ENCODE measurements at places on chromosomes 16 and 17.
A peak's percentile ranks its signal among the peaks of the same experiment; 100 is the strongest.

GRCh38 chr17:52027620-52028295 lies 130.8 kb downstream of the CA10 start:
- no peak for DNase-seq

- no peak for DNase-seq
These were observed 8.4 kb upstream of the GHDC start for GRCh38 chr17:42202696-42203095.

DNA sequence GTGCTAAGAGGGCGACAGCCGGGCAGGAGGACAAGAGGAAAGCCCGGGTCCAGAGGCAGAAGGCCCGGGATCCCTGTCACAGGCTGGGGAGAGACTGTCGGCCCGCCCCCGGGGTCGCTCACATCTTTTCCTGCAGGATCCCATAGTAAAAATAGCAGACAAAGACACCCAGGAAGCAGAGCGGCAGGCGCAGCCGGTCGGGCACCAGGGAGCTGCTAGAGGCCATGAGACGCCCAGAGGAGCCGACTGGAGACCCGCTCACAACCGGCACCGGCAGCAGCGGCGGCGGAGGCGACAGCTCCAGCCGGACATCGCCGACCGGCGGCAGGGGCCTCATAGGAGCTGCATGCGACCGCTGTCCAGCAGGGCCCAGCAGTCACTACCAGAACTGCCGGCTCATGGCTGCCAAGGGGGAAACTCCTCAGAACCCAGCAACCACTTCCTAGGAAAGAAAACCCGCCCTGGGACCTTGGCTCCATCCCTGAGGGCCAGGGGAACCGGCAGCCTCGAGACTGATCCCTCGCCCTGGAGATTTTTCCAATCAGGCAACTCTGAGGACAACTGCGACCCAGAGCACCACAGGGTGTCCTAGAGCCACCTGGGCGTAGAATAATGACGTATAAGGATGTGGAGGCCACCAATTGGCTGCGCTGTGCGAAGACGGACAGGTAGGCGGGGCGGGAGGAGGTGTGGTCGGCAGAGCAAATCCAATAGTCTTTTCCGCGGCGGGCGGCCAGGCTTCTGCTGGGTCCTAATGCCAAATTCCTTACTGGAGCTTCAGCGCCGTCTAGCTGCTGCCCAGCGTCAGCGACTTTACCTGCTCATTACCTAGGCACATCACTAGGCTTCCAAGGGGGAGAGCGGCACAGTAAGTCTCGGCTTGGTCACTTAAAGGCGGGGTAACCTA lies at the start of gene SLC35B1:
SLC35B1 (minus strand) TSS at position 357 of the 907 bp plus-strand sequence; CDS start at position 226, 131 bp downstream.
- peak; percentile 99 for DNase-seq

DNA sequence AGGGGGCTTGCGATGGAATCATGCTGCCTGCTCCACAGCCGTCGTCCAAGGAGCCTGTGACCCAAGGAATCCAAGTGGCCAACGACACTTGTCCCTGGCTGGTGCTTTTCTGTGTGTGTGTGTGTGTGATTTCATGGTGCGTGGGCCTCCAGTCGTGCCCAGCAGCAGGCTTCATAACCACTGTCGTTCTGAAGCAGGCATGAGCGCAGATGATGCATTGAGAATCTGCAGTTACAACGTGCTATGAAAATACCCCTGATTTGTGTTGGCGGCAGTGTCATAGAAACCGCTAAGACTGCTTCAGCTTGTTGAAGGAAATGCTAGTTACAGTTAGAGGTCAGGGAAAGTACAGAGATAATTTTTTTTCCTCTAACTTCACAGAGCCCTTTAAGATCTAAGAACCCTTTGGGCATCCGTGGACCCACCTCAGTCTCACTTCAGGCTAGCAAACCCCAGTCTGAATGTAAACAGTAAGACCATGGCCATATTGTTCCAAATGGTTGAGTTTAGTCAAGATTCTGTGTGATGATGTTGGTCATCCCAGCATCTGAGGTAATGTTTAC lies 15.6 kb downstream of the C16orf90 start:
- DNase-seq, result no peak

- DNase-seq, result no peak
These were observed 1308.0 kb downstream of the CDH11 start for GRCh38 chr16:63813862-63814261.

DNA sequence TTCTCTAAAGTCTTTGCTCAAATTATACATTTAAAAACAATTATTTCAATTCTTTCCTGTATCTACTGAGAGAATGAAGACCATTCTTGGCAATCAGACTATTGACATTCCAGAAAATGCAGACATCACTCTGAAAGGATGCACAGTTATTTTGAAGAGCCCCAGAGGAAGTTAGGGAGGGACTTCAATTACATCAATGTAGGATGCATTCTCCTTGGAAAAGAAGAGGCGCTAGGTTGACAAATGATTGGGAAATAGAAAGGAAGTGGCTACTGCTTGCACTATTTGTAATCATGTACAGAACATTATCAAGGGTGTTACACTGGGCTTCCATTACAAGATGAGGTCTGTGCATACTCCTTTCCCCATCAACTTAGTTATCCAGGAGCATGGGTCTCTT lies 74.3 kb downstream of the SSH2 start:
- DNase-seq, result no peak

DNA sequence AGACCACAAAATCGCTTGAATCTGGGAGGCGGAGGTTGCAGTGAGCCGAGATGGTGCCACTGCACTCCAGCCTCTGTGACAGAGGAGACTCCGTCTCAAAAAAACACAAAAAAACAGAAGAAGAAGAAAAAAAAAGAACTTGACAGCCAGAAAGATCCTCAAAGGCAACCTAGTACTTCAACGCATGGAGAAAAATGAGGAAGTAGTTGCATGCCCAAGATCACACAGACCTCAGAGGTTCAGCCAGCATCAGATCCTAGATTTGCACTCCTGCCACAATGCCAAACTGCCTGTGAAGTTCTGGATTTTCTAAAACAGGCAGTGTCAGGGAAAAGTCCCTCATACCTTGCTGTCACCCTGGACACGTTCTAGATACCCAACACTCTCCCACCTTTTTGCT lies 1.5 kb downstream of the ATPAF2 start:
- peak; percentile 31 for DNase-seq

DNA sequence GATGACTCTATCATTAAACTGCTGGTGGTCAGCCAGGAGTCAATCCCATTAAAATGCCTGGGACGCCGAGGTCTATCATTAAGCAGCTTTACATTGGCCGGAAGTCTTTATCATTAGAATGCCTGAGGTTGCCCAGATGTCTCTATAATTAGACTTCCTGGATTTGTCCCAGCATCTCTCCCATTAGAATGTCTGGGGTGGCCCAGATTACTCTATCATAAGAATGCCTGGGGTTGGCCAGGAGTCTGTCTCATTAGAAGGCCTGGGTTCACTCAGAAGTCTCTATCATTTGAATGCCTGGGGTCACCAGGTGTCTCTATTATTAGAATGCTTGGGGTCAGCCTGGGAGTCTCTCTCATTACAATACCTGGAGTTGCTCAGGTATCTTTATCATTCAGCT lies 2227.2 kb downstream of the TP53TG3F start:
- DNase-seq, result no peak

- no peak for DNase-seq
These were observed 576.7 kb downstream of the WWOX start for GRCh38 chr16:78675951-78676792.

DNA sequence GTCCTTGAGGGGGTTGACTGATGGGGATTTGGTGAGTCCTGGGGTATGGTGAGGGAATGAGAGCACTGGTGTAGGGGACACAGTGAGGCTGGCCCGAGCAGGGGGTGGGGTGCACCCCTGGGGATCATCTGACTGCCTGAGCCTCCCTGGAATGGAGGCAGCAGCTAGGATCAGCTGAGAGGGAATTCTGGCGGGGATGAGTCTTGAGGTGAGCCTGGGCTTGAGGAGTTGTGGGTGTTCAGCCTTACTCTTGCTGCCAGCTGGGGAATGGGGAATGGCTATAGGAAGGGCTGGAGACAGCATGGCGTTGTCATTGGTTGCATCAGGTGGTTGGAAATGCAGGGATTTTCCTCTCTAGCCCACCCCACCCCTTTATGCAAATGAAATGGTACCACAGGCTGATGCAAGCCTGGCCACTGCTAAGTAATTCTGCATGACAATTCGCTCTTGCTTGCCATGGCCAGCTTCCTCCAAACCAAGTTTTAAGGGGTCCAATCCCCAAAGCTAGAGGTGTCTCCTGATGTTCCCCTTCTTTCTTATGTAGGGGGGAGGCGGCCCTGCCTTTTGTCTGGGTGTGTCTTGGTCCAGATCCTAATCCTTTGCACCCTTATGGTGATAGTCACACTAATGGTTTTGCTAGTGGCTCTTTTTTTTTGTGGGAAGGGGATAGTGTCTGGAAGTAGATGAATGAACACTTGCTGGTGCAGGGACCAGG lies 7.5 kb downstream of the NFE2L1 start:
- DNase-seq, result peak; percentile 22

DNA sequence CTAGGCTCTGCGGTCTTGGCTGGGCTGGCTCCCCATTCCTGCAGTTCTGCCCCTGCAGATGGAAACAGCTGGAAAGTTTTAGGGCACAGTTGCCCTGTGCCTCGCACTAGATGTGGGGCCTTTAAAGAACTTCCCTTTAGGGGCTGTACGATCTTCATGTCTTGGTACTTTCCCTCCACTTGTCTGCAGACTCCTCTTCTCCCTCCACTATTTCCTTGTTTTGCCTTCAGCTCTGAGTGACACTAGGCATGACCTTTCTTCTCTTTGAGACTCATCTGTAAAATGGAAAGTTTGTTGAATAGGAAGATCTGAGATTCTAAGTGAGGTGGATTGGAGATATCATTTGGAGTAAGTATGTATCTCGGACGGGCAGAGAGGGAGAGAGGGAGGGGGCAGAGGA lies 6.3 kb upstream of the TAC4 start:
- DNase-seq, result no peak

DNA sequence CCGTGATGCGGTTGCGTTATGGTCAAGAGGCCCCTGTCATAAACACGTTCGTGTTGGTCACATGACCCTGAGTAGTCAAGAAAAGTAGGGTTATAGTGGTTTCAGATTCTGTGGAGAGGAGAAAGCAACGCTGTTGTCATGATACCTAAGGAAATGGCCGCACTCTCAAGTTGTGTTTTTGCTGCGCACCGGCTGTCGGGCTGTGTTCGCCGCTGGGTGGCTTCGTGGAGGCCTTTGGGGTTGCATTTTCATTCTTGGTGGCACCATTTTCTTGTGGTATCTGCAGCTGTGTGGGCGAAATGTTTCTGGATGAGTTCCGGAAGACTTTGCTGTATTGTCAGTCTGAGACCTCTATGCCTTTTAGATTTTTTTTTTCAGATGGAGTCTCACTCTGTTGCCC lies 35.0 kb downstream of the DEF8 start:
- no peak for DNase-seq

DNA sequence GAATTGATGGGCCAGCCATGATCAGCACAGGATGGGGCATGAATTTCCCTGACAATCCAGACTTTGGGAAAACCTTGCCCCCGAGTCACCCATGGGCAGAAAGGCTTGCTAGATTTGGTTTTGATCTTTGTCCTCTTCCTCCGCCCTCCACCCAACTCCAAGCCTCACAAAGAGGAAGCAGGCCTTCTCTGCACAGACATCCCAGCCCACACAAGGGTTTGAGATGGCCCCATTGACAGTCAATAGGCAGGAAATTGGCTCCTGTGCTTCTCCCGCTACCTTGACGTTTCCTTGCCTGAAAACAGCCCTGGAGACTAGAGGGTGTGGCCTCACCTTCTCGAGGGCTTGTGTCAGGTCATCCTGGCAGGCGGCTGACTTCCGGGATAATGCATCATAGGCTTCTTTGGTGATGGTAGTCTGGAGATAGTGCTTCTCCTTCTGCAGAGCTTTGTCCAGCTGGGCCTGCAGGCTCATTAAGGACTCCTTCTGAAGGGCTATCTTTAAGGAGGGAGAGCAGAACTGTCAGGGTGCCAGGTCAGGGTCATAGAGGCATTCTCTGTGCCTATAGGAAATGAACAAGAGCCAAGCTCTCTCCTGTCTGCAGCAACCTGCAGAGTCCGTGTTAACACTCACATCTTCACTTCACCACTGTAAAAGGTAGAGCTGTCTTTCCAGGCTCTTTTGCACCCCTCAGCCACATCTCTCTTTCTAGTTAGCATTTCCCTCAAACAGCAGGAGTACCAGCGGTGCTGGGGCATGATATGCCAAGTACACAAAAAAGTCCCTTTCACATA lies 32.2 kb downstream of the DHX38 start:
- DNase-seq, result no peak

- DNase-seq, result peak; percentile 68
These were observed 228.5 kb upstream of the PMFBP1 start for GRCh38 chr16:72400257-72401083.

GRCh38 chr16:84098939-84099338 lies 17.8 kb downstream of the MBTPS1 start:
- DNase-seq, result no peak

GRCh38 chr17:66403846-66404556 lies 101.6 kb downstream of the PRKCA start:
- no peak for DNase-seq

DNA sequence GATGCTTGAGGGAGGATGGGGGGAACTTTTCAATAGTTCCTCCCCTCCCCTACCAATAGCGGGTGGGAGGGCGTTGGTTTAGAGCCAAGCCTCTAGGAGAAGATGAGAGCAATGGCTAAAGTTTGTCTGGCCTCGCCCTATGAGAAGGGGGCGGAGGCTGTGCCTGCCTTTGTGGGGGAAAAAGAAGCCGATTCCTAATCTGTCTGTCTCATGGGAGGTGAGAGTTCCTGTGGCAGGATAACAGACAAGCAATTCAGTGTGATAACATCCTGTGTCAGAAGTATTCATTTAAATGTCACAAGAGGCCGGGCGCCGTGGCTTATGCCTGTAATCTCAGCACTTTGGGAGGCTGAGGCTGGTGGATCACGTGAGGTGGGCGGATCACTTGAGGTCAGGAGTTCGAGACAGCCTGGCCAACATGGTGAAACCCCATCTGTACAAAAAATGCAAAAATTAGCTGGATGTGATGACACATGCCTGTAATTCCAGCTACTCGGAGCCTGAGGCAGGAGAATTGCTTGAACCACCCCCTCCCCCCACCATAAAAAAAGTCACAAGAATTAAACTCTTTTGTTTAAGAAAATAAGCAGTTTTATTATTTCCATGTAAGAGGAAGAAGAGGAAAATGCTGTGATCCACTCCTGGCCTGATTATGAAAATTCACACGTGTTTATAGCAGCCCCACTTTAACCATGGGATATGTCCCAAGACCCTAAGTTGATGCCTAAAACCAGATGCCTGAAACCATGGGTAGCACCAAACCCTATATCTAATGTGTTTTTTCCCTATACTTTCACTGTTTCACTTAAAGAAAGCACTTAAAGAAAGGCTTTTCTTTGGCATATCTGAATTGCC lies 1.7 kb downstream of the SLFN5 start:
- DNase-seq, result peak; percentile 71

DNA sequence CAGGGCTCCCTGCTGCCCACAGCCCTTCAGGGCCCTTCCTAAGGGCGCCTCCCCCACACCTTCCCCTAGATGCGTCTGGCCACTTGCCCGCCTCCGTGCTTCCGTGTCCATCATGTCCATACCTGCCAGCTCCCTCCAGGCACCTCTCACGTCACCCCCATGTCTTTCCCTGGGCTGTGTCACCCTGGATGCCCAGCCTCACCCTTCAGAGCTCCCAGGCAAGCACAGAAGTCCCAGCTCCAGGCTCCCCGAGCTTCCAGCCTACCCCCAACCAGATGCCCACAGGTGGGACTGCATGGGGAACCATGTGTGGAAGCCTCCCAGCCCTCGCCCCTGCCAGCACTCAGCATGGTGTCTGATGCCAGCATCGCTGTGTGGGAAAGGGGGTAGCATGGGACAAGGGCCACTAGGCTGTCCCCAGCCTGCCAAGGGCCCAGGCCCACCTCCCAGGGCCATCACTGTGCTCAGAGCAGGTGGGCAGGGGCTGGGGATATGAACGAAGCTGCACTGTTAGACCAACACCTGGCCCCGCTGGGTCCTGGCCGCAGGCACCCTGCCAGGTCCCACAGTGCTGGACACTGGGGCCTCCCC lies 1.9 kb upstream of the AXIN1 start:
- no peak for DNase-seq
